ENCODE measurements at places on chromosomes 2 and 18.

DNA sequence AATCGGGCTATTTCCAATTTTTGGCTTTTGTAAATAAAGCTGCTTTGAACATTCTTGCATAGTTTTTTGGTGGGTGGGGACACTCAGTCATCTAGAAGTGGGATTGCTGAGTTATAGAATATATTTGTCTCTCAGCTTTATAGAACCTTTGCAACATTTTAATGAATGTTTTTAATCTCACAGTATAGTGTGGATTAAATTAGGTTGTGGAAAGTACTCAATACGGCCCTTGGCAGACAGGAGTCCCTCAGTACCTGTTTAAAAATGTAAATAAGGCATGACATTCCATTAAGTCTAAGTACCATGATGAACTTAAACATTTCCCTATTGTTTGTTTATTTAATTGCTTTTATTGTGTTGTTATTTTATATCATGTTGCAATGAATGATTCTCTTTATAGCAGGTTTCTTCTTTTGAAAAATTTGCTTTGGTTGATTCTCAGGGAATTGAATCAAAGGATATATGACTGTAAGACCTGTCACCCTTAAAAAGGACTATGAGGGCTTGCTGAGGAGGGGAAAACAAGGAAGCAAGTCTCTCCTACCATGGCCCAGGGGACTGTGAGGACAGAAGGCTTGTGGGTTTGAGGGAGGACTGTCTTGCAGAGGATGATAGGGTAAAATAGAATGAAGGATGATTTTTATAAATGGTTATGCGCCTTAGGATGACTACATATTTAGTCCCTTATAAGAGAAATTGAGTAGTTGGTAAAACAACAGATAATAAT, 165.1 kb downstream of the RPIA start:
- no peak for DNase-seq

DNA sequence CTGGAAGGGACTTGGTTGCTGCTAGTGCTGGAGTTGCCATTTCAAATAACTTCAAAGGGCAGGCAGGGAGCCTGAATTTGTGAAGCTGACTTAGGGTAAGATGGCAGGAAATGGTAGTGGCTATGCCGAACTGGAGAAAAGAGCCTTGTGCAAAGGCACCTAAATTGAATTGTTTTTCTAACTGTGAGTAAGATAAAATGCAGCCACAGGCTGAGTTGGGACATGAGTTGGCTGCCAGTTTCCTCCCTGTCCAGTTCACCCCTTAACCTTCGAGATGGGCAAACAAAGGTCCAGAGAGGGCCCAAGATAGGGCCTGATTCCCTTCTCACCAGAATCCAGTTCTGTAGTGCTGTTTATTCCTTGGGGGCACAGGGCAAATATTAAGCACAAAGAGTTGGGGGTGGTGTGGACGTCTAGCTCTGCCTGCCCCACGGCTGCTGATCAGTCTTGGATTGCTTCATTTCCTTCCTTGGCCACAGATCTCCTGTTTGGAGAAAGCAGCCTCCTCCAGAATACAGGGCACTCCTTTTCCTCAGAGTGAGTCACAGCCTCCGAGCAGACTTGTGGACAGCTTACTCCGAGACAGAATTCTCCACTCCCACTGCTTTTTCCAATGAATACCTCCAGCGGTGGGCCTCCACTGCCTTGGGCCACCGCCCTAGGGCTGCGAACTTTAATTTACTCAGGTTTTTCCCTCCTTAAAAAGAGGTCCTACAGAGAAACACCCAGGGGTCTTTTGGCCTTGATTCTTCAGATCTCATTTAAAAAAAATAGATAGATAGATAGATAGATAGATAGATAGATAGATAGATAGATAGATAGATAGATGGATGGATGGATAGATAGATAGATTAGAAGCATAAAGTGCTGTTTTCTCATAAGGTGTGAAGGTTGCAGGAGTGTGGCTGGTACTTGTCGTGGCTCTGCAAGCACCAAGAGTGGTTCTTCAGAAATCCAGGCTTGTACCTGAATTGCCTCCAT, 18.4 kb upstream of the SLC20A1 start:
- DNase-seq, result peak; percentile 89

- no peak for DNase-seq
These were observed 26.8 kb downstream of the LAMA1 start for GRCh38 chr18:7090771-7091170.

DNA sequence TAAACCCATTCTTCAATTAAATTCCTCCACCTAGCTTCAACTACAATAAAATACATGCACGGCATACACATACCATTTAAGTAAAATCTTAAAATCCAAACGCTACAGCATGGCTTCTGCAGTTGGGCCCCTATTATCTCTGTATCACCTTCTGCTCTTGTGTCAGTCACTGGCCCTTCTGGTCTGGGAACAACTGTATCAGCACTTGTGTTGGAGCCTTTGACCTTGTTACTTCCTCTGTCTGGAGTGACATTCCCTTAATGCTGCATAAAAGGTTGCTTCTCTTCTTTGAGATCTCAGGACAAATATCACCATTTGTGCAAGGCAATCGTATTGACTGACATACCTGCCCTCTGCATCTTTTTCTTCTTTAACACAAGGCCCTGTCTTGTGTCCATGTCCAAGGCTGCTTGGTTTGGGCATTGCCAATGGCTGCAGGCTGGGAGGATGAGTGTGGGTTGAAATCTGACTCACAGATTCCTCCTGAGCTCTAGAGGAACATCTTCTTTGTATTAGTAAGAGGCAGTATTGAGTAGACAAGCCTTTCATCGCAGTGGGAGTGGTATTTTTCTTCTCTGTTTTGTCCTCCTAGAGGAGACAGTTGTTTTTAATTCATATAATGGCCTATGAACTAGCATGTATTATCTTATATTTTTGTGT, 267.8 kb upstream of the TRIB2 start:
- no peak for DNase-seq

- no peak for DNase-seq
These were observed 17.0 kb downstream of the RTN4 start for GRCh38 chr2:55033076-55033742.

DNA sequence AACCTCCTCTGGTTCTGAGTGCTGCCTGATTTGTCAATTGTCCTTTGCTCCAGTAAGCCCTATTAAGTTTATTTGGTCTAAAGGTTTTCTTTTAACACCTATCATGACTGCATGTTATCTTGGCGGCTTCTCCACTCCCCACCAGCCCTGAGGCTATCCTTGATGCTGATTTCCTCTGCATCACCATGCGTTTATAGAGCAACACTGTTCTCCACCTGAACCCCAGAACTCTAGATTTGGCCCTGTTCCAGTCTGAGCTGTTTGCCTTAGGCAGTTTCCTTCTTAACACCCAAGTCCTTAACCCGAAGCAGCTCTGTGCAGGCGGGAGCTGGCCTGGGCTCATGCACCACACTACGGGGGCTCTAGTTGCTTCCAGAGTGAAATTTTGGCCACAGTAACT, 98.2 kb upstream of the NPAS2 start:
- DNase-seq, result no peak

GRCh38 chr2:28471214-28471613, 24.6 kb upstream of the PLB1 start:
- DNase-seq, result no peak

GRCh38 chr2:84640411-84640810, 124.1 kb downstream of the DNAH6 start:
- no peak for DNase-seq

DNA sequence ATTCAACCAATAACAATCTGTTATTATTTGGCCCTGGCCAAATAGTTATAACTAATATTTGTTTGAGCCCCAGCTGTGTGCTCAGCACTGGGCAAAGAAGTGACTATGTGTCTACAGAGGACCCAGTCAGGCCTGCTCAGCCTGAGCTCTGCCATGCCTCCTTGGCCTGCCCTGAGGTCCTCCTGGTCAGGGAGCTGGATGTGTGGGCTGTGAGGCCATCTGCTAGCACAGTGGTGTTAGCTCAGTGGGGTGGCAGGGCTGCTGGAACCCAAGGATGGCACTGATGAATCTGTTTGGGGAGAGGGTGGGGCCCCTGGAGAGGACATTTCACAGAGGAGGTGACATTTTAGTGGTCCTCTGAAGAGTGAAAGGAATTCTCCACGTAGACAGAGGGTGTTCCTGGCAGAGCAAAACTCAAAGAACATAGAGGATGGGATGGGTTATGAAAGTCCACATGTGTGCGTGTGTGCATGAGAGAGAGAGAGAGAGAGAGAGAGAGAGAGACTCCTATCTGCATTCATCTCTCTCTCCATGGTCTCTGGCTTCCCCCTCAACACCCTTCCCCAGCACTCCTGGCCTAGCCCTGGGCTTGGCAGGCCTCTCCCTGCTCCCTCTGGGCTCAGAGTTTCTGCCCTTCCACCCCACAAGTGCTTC, 21.2 kb upstream of the ATOH8 start:
- no peak for DNase-seq

DNA sequence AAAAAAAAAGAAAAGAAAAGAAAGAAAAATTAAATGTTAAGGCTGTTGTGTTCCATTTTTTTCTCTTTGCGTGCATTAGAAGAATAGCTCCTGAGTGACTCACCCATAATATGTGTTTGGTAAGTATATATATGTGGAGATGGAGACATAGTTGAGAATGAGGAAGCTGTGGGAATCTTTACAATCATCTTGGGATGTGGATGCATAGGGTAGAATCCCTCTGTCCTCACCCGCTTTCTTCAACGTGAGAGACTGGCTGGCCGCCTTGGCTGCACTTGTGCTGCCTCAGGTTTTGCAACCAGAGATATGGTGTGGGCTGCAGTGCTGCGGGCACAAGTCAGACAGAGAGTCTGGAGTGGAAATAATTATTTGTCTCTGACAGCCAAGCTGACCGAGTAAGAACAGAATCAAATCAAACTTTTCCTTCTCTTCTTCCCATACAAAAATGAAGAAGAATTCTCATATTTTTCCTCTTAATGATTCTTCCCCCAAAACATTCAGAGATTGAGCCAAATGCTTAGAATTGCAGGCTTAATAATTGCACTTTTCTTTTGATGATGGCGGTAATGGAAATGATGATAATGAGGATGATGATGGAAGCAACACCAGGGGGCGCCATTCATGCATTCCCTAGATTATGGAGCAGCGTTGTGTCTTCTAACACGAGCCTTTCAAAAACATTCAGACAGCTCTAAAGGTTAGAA, 48.5 kb downstream of the SERPINB7 start:
- no peak for DNase-seq

GRCh38 chr2:40364151-40364874, 87.6 kb downstream of the SLC8A1 start:
- DNase-seq, result no peak

- no peak for DNase-seq
These were observed 109.0 kb upstream of the BZW1 start for GRCh38 chr2:200702646-200703118.

GRCh38 chr18:14914771-14915170, 166.8 kb downstream of the ANKRD30B start:
- DNase-seq, result no peak

DNA sequence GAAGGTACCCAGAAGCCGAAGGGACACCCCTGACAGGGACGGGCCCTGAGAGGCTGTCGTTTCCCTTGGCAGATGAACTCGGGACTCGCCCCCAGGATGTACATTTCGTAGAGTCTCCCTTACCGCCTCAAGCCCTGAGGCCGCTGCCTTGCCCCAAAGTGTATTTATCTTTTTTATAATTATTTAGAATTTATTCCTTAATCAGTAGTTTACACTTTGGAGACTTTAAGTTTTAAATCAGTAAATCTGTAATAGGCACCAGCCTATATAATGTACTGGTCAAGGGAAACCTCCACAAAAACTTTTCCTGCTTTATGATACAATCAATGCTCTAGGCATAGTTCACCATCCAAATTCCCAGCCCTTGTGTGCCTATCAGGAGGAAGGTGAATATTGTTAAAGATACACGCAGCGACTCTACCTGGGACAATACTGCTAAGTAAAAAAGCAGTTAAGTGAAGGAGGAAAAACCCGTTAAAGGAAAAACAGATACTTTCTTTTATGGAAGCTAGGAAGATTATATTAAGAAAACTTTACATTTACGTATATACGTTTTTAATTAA, 848 bp downstream of the VRK2 start:
- no peak for DNase-seq

GRCh38 chr2:182377467-182377866, 49.4 kb downstream of the PDE1A start:
- DNase-seq, result no peak

DNA sequence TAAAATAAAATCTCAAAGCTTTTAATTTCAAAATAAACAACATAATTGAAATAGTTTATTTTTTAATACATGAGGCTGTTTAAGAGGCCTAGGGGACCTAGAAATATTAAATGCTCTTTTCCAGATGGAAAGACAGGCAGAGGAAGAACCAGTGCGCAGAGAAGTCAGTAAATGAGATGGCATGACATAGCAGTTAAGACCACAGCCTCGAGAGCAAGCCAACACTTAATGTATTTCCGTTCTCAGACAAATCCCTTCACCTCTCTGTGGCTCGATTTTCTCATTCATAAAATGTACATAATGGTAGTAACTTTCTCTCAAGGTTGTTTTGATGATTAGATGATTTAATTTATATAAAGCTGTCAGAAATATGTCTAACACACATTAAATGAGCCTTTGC, 405.1 kb upstream of the CWC22 start:
- no peak for DNase-seq

GRCh38 chr2:127634626-127635379, 11.2 kb upstream of the GPR17 start:
- DNase-seq, result no peak

- no peak for DNase-seq
These were observed 105.7 kb upstream of the GPC1 start for GRCh38 chr2:240329778-240330177.

- DNase-seq, result no peak
These were observed 10.7 kb downstream of the C2orf80 start for GRCh38 chr2:208179028-208179609.

GRCh38 chr2:71896385-71897136, 251.1 kb downstream of the CYP26B1 start:
- DNase-seq, result no peak

- DNase-seq, result no peak
These were observed 591.2 kb downstream of the RNF144A start for GRCh38 chr2:7508296-7508943.

DNA sequence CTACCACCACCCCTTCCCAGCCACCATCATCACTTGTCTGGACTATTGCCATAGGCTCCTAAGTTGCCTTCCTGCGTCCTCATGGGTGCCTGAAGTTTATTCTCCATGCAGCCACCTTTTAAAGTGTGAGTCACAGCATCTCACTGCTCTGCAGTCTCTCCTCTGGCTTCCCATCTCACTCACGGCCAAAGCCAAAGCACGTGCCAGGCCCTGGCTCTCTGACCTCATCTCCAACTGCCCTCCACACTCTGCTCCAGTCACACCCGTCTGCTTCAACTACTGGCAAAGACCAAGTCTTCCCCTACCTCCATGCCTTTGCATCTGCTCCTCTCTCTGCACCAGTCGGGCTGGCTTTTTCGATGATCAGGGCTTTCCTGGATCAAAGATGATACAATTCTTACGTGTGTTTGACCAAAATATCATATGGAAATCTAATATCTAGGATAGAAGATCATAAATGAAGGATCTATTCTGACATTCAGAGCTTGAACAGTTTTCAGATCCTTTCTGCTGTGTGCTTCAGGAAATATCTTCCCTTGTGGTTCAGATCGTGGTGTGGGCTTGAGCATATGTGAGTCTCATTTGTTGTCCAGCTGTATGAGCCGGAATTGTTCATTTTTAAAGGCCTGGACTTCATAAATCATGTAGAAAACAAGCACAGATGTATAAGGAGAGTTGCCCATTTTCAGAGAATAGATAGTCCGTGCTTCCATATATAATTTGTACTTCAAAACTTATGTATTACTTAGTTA, 175.6 kb downstream of the PRKCE start:
- DNase-seq, result no peak

GRCh38 chr2:145184741-145185651, 665.1 kb upstream of the ZEB2 start:
- DNase-seq, result no peak
